ENCODE measurements at places on chromosomes 16 and 17.

GRCh38 chr17:41013181-41013580, 4.3 kb upstream of the KRTAP3-1 start:
- no peak for DNase-seq

- no peak for DNase-seq
These were observed 120.2 kb upstream of the CACNG3 start for GRCh38 chr16:24135624-24136565.

DNA sequence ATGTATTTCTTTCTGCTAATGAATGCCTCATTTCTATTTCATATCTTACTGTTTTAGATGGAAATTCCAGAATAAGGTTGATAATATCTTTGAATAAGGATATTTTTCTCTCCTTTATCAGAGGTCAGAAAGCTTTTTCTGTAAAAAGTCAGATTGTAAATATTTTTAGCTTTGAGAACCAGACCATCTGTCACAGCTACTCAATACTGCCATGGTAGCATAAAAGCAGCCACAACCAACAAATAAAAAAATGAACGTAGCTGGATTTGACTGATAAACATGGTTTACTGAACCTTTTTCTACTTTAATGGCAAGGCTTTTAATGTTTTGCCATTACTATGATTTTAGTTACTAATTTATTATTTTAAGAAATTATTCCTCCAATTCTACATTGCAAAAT, 217.4 kb upstream of the COX10 start:
- no peak for DNase-seq

- DNase-seq = no peak
These were observed 17.3 kb upstream of the SPN start for GRCh38 chr16:29645694-29646187.

DNA sequence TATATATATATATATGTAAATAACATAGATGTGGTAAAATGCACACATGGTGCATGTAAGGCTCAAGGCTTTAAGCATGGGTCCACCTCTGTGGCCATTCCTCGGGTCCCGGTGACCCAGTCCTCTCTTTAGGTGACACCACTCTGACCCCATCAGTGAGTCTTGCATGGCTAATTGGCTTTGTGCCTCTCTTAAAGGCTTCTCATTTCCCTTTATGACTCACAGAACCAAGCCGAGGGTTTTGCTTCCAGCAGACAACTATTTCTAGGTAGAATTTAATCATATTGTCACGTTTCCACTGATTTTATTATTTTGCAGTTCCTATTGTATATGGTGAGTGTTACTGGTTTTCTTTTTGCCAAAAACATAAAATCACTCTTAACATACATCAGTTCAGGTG, 59.7 kb downstream of the PLCG2 start:
- DNase-seq = no peak

DNA sequence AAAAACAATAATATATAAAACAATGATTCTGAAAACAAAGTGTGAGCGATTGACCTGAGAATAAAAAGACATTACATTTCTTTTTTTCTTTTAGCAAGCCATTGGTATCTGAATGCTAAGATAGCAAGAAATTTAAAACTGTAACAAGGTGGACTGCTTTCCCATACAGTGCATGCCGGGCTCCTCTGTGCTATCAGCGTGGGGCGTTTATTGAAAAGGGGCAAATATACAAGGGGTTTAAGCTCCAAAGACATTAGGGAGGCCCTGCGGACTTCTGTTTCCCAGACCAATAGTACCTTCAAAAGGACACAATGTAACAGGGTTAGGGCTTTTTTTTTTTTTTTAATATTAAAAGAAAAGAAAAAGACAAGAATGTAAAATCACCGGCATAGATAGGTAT, 261.3 kb downstream of the ZFHX3 start:
- DNase-seq = no peak

- DNase-seq = peak; percentile 9
These were observed 4.3 kb upstream of the MYL4 start for GRCh38 chr17:47204722-47205418.

DNA sequence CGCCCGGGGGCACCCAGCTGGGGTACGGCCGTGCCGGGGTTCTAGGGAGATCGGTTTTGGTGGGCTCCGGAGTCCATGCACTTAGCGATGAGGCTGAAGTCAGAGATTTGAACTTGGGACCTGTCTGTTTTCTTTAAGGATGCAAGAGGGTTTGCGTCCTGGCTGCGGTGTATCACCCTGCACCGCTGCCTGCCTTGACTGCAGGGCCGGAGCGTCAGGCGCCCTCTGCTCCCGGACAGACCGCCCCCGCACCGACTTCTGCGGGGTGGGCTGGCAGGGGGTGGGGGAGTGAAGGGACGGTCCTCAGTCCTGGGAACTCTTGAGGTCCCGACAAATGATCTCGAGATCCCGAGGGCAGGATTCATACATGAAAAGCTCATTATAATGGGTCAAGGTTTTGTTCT, 701 bp downstream of the PDP2 start:
- DNase-seq = no peak

Measured in bone marrow (tissue), 2 donors.